ENCODE measurements at places on chromosomes 6 and 20.

DNA sequence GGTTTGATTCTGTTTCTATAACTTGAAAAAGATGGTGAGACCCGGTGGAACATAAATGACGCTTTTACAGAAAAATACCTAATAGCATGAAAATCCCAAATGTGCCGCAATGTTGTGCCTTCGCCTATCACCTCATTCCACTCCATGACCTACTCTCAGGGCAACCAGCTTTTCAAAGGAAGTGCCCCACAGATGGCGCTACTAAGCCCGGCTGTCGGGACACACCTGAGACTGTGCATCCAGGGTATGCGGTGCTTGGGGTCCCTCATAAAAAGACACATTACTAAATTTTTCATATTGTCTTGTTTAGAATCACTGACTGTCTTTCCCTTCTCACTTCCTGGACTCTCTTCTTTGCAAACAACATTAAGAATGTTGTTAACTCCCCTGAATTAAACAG is 145.5 kb upstream of the RPS6KA2 start:
- no peak overlapping the region for H3K4me3 ChIP-seq
- no peak overlapping the region for H3K27ac ChIP-seq
- peaks cover 7% of the 10 kb centered on the region for H3K27me3 ChIP-seq
- H3K36me3 ChIP-seq, result no peaks in the 10 kb centered on the region
- peaks cover 3% of the 10 kb centered on the region for H3K4me1 ChIP-seq
- DNase-seq, result no peak

DNA sequence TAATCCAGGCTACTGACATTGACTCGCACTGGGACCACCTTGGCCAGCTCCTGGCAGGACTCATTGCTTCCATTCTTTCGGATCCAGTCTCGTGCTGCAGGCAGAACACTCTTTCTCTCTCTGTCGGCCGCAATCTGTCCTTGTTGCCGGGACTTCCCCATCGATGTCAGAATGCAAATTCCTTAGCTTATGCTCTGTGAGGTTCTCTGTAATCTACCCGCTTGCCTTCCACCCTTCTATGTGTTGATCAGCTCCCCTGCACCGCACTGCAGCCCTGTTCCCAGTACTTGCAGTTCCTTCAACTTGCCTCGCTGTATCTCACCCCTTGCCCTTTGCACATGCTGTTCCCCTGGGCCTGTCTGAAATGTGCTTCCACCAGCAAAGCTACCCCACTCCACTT is 182.0 kb downstream of the PHACTR1 start:
- H3K27ac ChIP-seq, result no peak overlapping the region
- H3K4me1 ChIP-seq, result peaks cover 2% of the 10 kb centered on the region
- peaks cover 7% of the 10 kb centered on the region for H3K36me3 ChIP-seq
- H3K4me3 ChIP-seq, result no peak overlapping the region

GRCh38 chr20:19886661-19887288 is 128.7 kb downstream of the RIN2 start:
- no peak overlapping the region for H3K4me3 ChIP-seq
- no peak for DNase-seq
- H3K36me3 ChIP-seq, result no peaks in the 10 kb centered on the region

DNA sequence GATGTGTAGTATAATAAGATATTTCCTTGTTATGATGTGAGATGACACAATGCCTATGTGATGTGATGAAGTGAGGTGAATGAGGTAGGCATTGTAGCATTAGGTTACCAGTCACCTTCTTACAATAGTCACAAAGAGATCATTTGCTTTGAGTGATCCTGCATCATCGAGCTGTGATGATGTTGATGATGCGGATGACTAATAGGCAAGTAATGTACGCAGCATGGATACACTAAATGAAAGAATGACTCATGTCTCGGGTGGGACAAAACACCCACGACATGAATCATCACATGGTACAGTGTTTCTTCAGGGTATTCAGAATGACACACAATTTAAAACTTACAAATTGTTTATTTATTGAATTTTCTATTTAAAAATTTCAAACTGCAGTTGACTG is 806.3 kb upstream of the GJE1 start:
- no peak overlapping the region for H3K27ac ChIP-seq
- H3K4me3 ChIP-seq, result peak overlapping the region; percentile 65
- H3K36me3 ChIP-seq, result no peaks in the 10 kb centered on the region

Measured in T-helper 17 cell (primary cell).